ENCODE measurements at places on chromosomes 1 and 21.

- no peak for DNase-seq
Observed at GRCh38 chr1:71224741-71225377, 144.0 kb upstream of the ZRANB2 start.

DNA sequence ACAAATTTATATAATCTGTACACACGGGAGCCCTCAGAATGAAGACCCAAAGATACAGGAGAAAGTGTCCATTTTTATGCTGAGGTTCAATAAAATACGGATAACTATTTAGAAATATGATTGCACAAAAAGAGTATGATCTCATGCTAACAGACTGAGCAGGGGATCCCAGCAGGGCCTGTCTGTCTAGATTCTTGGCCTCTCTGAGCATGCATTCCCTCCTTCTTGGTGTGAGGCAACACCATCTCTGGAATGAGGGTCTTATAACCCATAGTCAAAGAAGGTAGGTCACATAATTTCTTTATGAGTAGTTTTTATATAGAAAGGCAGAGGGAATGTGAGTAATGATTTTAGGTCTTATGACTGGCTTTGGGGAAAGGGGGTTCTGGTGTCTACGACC, 5.4 kb downstream of the PRMT6 start:
- no peak for DNase-seq

- no peak for DNase-seq
Observed at GRCh38 chr1:56557746-56558145, 21.6 kb downstream of the PLPP3 start.

- DNase-seq: no peak
Observed at GRCh38 chr1:200624679-200625335, 4.3 kb upstream of the KIF14 start.

DNA sequence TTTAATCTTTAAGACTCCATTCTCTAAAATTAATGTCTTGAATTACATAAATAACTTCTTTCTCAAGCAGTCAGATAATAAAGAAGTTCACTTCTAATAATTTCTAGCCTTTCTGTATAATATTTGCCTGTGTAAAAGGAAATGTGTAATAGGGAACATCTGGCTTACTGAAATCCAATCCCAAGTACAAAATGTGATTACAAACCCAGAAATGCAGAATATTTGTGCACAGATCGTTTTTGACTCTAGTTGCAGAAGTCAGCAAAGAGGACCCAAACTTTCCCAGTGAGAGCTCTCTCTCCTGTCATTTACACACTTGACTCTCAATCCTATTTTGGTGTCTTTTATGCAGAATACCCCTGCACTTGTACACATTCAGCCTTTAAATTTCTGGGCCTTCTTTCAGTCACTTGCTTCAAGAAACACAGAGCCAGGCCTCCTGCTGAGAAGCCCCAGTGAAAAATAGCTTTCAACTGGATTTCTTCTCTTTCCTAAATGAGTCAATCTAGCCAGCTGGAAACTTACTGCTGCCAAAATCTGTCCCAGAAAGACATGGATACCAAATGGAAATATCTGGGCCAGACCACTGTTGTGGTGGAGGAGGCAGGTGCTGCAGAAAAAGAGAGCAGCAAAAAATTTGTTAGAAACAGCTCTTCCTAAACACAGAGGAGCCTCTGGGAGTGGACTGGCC, 68.5 kb upstream of the ADAM30 start:
- DNase-seq: no peak

DNA sequence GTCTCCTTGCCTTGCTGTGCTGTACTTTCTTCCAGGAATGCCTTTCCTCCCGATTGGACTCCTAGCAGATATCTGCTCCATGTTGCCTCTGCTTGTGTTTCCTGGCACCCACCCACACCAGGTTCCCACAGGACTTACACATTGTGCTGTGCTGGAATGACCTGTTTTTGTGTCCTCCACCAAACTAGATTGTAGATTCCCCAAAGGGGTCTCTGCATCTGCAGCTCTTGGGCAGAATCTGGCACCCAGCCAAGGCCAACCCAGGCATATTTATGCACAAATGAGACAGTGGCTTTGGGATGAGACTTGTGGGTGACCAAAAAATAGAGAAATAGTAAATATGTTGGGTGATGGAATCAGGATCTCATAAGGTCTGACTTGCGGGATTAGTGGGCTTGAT, 278.2 kb downstream of the RRAGC start:
- no peak for DNase-seq

DNA sequence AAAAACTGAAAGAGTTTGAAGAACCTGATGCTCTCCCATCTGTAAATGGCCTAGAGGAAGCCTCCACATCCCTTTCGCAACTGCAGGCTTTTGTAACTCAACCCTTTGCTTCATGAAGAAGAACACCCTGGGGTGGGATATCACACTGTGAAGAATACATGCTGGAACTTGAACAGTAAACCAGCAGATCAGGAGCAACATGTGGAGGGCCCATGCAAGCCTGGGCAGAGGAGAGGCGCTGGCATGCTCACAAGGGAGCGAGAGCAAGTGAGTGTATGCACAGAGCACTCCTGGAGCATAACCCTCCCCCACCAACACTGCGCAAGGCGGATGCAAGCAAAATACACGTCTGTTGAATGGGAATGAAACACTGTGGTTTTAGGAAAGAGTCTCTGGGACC, 24.6 kb upstream of the SPAG17 start:
- no peak for DNase-seq

Measured in activated B cell treated with CpG ODN at 0.5 μM for 24 hours (primary cell).